ENCODE measurements at places on chromosomes 5 and 9. TPM values are rescaled to one million over a fixed set of nuclear protein-coding genes. Genes with fewer than 3 reads are reported as not detected.

CYLC2 gene
- not detected for total RNA-seq

CAPSL gene
- total RNA-seq: not detected

C5orf52 gene
- total RNA-seq: not detected

COL15A1 gene
- 11.3 TPM for total RNA-seq

CCDC171 gene
- 1.0 TPM for total RNA-seq

CATSPER3 gene
- not detected for total RNA-seq

ESM1 gene
- total RNA-seq: 0.16 TPM

BTNL8 gene
- total RNA-seq: not detected

ARAP3 gene
- 16.4 TPM for total RNA-seq

TLX3 gene
- total RNA-seq: not detected

All from epithelial cell of alveolus of lung (primary cell).